Stimulated activated CD8-positive, alpha-beta memory T cell treated with anti-CD3 and anti-CD28 coated beads, Interleukin-7, amount 100 ng/mL, for 4 hours (primary cell): ENCODE measurements at places on chromosomes 16 and 17.

- DNase-seq: no peak
Observed at GRCh38 chr17:56495556-56495955, 97.9 kb upstream of the NOG start.

DNA sequence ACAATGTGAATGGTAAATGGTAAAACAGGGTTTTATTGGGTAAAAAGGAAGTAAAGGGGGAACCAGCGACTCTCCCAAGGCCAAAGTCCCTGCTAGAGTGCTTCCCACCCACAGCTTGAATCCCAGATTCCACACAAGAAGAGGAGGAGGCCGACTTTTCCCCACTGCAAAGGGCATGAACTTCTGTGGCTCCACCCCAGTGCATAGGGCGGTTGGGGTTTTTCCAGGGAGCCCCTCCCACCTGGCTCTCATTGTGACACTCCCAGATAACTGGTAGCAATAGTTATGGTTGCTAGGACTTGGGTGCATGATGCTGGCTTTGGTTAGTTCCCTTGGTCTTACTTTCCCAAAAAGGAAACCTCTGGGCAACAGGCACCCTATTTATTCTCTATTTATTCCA lies 666.0 kb upstream of the CA10 start:
- no peak for DNase-seq

GRCh38 chr17:31787857-31788570 lies 71.0 kb downstream of the COPRS start:
- no peak for DNase-seq

- DNase-seq: no peak
Observed at GRCh38 chr16:78762222-78762621, 662.8 kb downstream of the WWOX start.

DNA sequence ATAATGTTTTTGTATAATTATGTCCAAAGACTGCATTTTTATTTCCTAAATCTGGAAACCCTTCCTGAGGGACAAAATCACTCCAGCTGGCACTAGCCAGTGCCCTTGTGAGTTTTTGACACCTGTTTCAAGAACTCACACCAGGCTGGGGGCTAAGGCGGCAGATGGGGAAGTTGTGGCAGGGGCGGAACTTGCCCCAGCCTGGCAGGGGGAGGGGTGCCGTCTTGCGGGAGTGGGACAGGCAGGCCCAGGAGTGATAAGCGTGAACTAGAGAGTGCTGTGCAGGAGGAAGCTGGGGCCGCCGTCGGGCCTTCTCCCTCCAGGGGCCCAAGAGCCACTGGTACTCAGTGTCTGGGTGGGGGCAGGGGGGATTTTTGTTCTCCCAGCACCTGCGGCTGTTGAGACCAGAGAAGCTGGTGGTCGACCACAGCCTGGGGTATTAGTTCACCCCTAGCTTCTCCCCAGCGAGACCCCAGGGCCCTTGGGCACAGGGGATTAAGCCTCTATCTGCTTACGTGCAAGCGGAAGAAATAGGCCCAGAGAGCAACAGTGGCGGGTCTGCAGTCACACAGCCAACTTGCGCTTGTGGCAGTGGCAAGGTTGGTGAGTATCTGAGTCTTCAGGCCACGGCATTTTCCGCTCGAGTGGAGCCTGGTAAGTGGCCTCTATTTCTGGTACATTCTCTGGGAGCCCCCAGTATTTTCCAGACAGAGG lies 40.2 kb upstream of the PLCG2 start:
- no peak for DNase-seq

GRCh38 chr17:49861150-49861884 lies 13.4 kb upstream of the TAC4 start:
- DNase-seq: peak; percentile 45

DNA sequence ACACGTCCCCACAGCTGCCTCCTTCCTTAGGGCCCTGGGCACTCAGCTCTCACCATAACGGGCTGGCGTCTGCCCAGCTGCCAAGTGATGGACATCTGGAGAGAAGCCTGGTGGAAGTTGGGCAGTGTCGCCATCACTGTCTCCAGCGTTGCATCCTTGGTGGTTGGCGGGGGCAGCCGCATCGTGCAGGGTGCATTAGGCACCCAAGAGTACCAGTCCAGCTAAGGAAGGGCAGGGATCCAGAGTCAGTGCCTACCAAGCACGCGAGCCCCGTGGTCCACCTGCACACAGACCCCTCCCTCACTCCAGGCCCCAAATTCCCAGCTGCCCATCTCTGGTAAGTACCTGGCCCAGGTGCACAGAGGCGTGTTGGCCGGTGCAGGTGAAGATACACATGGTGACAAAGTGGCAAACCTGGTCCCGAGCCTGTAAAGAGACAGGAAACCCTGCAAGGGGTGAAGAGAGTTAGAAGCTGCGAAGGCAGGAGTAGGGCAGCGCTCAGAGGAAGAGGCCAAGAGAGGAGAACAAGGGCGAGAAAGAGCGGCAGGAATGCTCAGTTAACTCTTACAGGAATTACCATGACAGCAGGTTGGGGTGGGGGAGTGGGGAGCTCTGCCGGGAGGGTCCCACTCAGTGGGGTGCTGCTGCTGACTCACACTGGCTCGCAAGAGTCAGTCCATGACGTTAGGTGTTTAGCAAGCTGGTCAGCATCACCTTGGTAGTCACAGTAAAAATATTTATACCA lies 9.5 kb downstream of the ALOX15 start:
- no peak for DNase-seq

GRCh38 chr17:79990051-79990592 lies 45.5 kb downstream of the TBC1D16 start:
- no peak for DNase-seq

DNA sequence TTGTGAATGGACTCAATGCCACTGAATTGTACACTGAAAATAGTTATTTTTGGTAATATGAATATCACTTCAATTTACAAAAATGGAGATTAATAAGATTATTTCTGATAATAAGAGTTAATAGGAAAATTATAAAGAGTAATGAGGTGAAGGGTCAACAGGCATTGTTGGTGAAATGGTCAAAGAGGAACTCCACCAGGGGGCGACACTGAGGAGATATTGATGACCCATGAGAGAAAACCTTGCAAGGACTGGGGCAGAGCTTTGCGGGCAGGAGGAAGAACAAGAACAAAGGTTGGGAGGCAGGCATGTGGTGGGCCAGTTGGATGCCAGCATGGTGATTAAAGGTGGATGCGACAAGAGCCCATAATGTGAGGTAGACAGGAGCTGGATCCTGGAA lies 74.0 kb upstream of the XYLT1 start:
- no peak for DNase-seq

DNA sequence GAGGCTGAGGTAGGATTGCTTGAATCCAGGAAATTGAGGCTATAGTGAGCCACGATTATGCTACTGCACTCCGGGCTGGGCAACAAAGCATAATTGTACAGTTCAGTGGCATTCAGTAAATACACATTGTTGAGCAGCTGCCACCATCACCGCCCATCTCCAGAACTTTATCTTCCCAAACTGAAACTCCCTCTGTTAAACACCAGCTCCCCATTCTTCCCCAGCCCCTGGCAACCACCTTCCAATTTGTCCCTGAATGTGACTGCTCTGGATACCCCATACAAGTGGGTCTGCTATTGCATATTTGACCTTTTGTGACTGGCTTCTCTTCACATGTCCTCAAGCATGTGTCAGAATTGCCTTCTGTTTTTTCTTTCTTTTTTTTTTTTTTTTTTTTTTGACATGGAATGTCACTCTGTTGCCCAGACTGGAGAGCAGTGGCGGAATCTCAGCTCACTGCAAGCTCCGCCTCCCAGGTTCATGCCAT lies 2.9 kb downstream of the RPL38 start:
- no peak for DNase-seq

- no peak for DNase-seq
Observed at GRCh38 chr17:45841883-45842525, 2.7 kb upstream of the SPPL2C start.

- no peak for DNase-seq
Observed at GRCh38 chr17:17595755-17596154, 4.2 kb upstream of the PEMT start.

DNA sequence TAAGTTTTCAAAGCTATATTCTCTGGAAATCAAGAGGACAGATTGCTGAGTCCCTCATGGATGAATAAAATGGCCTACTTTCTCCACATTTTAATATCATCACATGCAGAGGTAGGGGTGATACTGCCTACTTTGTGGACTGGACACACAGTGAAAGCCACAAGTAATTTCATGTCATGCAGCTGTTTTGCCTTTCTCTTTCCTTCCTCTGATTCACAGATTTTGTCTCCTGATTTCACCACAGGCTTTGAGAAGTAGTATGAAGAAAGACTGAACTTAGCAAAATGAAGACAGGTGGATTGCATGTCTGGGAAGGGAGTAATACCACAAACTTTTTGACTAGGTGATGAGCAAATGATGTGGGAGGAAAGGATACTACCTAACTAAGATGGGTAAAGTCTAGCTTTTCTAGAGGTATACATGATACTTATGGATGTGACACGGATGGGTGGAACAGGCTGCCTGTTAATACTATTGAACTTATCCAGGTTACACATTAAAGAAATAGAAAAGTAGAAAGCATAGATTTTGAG lies 478.4 kb upstream of the GOT2 start:
- DNase-seq: no peak

GRCh38 chr17:27368151-27368795 lies 74.4 kb downstream of the WSB1 start:
- DNase-seq: no peak
